ENCODE measurements at places on chromosomes 7 and 10.

DNA sequence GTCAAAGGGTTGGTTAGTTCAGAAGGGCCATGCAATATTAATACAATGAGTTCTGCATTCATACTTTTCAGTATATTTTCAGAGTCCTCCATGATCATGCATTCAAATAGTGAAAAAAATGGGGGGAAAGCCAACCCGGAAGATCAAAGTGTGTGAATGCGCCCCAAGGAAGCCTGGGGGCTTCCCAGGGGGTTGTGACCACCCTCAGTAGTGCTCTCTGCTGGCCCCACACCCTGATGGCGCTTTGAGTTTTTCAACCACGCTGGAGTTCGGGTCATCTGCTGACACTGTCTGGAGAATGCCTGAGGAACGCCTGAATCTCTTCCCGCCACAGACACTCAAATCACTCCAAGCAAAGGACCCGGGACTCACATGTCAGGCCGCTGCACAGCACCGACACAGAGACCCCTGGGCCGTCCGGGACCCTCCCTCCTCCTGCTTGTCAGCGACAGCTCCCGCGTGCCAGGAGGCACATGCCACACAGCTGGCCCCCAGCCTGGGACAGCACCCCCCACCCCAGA, 1.0 kb downstream of the TNS3 start:
- ATAC-seq, result peak; percentile 38

- ATAC-seq, result no peak
Observed at GRCh38 chr7:22179442-22179879, 177.5 kb downstream of the RAPGEF5 start.

DNA sequence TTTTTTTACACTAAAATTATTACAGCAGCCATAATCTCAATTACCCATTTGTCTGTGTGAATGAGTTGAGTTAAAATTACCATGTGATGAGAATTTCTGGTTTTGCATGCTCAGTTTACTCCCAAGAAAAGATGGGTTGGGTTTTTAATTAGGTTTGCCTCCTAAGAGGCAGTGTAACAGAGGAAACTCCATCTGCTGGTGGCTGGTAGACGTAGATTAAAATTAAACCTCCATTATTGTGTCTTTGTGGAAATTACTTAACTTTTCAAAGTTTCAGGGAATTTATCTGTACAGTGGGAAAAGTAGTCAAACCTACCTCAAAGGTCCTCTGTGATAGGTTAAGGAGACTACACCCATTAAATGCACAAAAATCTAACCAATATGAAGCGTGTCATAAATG, 954.2 kb downstream of the PCDH15 start:
- no peak for ATAC-seq

DNA sequence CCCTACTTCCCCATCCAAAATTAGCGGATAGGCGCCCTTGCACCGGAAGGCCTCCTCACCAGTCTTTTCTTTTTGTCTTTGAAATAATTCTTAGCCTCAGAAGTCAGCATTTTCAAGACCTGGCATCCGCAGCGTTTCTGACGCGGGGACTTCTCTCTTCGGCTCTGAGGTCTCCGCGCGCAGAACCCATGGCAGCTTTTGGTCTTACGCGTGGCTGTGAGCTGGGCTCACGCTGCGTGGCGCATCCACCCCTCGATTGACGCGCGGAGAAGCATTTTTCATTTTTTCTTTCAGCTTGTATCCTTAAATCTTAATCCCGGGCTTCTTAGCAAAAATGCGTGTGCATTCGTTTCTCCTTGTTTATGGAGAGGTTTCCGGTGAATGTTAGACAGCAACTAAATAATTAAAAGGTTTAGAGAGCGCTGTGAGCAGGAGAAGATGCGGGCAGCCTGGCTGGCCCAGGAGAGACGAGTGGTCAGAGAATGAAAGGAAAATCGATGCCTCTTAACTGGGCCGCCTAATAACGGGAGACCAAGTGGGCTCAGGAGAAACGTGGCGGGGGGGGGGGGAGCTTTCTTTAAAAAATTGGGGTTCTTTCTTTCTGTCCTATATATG, 2.0 kb upstream of the GATA3 start:
- ATAC-seq, result no peak

DNA sequence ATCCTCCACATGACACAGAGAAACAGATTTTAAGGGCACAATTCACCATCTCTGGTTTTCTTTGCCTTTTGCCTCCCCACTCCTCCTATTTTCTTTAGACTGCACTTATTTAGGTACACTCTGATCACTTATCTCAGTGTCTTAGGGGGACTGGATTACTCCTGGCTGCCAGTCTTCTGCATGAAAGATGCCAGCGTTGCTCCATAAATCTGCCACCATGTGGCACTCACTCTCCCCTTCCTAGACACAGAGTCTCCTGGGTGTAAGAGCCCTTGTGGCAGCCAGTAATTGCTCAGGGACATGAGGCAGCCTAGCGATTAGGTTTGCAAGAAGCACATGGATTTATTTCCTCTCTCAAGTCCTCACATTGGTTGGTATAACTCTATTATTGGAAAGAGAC, 34.5 kb upstream of the RBM20 start:
- peak; percentile 73 for ATAC-seq

DNA sequence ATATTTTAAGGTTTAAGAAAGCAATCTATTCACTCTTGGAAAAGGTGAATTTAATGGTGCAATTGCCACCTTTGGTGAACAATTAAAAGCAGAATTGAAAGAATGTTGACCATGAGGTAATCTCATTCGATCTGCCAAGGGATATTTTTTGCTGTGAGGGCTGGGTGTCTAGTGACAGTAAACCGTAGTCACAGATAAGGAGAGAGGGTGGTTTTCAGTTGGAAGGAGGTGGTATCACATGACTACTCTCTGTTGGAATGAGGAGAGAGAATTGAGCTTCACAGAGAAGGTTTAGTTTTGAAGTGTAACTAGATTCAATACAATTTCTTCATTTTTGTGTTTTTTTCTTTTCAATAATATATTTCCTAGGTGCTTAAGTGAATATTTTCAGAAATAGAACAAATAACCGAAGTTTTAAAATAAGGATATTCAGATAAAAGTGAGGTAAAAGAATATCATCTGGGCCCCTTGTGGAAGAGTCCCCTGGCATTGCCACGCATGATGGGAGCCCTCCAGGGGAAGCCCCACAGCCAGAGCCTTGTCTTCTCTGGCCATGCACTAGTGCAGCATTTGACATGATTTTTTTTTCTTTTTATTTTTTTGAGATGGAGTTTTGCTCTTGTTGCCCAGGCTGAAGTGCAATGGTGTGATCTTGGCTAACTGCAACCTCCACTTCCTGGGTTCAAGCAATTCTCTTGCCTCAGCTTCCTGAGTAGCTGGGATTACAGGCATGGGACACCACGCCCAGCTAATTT, 73.4 kb downstream of the GPR141 start:
- ATAC-seq, result no peak

DNA sequence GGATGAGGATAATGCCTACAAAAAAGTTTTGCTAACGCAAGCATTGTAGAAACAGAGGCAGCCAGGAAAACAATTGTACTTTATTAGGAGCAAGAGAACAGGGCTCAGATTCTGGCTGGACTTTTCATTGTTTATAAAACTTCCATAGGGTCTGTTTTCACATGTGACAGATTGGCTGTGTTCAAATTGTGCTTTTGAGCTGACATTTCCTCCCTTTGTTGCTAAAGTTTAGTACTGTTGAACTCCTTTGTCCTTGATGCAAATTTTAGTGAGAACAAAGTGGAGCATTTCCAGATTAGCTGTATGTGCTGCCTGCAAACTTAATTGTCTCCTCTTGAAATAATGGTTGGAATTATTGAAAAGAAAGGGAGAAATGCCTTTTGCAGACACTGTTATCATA, 221.0 kb upstream of the FZD1 start:
- peak; percentile 51 for ATAC-seq

GRCh38 chr10:127485153-127485857, 63.8 kb upstream of the NPS start:
- peak; percentile 99 for ATAC-seq

DNA sequence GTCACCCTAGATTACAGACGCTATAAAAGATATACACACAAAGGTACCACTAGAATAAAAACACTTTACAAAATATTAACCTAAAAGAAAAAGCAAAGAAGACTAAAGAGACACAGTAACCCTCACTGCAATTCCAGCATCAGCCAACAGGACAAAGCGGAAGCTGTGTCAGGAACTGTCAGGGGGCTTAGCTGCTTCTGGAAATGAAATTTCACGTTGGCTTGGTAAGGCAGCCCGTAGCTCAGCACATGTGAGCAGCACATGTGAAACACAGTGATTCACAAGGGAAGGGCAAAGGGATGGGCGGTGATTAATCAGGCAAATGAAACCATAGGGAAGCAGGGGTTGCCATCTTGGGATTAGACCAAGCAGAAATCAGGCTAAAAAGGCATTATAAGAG, 195.4 kb downstream of the MGMT start:
- ATAC-seq, result peak; percentile 62

DNA sequence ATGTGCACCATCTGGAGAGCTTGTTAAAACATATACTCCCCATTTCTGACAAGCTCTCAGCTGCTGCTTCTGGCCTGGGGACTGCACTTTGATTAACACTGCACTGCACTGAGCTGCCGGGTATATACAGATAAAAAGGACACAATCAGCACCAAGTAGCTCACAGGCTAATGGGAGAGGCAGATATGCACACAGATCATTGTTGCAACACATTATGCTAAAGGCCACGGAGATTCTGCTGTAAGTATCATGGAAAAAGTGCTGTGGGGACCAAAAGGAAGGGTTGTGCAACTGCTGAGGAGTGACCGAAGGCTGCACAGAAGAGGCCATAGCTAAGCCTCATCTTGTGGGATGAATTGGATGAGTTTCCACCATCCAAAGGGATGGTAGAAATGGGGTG, 455.2 kb downstream of the SORCS3 start:
- ATAC-seq, result no peak

GRCh38 chr10:114166494-114166893, 7.5 kb downstream of the CCDC186 start:
- ATAC-seq, result no peak

GRCh38 chr10:101238732-101239105, 9.5 kb upstream of the LBX1 start:
- ATAC-seq, result peak; percentile 50

GRCh38 chr7:27165089-27165995, at the start of gene HOXA9:
Gene HOXA9, minus strand, starts transcription at chr7:27165537. Its CDS starts 80 bp downstream, at chr7:27165457.
- ATAC-seq, result no peak

DNA sequence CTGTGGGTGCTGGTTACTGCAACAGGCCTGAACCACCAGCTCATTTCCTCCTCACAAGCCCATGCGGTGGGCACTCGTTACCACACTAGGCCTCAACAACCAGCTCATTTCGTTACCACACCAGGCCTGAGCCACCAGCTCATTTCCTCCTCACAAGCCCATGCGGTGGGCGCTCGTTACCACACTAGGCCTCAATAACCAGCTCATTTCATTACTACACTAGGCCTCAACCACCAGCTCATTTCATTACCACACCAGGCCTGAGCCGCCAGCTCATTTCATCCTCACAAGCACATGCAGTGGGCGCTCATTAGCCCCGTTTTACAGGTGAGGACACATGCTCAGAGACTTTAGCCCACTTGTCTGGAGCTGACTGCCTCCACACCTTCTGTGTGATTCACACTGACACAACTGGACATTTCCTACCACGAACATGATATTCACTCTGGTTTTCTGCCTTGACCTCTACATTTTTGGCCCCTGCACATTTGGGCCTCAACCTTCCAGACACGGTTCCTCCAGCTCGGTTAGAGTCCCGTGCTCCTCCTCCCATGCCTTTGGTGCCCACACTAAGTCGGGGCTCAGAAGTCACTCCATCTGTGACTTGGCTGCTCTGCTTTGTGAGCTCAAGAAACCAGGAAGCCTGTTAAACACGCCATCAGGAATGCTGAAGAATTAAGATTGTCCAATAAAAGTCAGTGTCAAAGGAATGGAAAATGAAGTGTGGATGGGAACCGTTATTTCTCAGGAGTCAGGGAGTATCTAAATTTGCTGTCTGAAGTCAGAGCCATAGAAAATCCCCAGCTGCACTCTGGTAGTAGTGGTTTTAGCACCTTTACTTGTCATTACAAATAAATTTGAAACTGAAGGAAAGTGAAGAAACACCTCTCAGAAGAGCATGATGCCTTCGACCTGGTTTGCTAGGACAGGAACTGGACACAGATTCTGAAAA, 55.8 kb upstream of the LANCL2 start:
- no peak for ATAC-seq

- ATAC-seq, result no peak
Observed at GRCh38 chr7:28136420-28136819, 44.2 kb downstream of the JAZF1 start.

- no peak for ATAC-seq
Observed at GRCh38 chr10:24590697-24591457, 132.8 kb downstream of the ARHGAP21 start.

- no peak for ATAC-seq
Observed at GRCh38 chr10:97229322-97230015, 43.7 kb upstream of the SLIT1 start.
